ENCODE measurements at places on chromosomes 12 and 14.

GRCh38 chr12:95790033-95790916 lies at the start of gene NTN4:
NTN4 (minus strand) TSS chr12:95790764; CDS start chr12:95790309, 455 bp downstream.
- peak; percentile 24 for DNase-seq

- DNase-seq, result no peak
Observed at GRCh38 chr12:102548543-102548942, 68.2 kb upstream of the IGF1 start.

DNA sequence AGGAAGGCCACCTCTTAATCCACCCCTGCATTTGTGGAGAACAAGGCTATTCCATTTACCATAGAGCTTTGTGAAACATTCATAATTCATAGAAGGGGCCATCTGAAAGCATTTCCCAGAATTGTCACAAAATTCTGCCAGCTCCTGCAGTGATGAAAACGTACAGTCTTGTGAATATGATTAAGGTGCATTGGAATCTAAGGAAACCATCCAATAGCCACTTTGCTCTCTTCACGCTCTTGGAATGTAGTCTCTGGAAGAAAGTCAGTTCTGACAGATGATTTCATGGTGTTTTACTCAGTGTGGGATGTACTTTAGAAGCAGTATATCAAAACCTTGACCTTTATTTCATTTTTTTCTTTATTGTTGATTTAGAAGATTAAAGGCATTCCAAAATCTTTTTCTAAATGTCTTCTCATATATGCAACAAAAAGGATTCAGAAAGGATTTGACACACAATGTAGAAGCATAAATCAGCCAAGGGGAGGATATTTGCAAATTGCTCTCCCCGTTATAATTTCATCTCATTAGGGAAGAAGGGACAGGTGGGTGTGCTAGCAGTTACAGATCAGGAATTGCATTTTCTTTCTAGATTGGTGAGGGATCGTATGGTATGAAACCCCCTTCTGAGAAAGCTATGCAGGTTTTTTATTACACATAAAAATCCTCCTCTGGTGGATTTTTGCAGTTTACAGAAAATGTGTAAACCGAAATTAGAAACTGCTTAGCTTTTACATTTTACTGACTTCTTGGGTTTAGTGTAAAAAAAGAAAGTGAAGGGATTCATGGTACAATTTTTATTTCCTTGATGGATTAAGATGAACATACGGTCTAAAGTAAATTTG lies 390.2 kb downstream of the LRIG3 start:
- DNase-seq, result peak; percentile 97

DNA sequence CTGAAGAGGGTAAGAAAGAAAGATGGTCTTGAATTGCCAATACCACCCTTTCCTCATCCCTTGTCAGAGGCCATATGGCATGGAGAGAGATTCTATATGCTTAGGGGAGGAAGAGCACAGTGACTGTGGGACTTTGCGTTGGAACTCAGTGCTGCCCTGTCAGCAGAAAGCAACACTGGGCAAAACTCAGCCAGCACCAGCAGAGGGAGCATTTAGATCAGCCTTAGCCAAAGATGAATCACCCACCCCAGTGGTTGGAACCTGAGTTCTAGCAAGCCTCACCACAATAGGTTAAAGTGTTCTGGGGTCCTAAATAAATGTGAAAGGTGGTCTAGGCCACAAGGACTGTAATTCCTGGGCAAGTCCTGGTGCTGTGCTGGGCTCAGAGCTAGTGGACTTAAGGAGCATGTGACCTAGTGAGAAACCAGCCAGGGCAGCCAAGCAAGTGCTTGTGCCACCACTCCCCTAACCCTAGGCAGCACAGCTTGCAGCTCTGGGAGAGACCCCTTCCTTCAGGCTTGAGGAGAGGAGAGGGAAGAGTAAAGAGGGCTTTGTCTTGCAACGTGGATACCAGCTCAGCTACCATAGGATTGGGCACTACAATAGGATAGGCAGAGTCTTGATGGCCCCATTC lies 11.4 kb upstream of the BCAT1 start:
- peak; percentile 72 for DNase-seq

DNA sequence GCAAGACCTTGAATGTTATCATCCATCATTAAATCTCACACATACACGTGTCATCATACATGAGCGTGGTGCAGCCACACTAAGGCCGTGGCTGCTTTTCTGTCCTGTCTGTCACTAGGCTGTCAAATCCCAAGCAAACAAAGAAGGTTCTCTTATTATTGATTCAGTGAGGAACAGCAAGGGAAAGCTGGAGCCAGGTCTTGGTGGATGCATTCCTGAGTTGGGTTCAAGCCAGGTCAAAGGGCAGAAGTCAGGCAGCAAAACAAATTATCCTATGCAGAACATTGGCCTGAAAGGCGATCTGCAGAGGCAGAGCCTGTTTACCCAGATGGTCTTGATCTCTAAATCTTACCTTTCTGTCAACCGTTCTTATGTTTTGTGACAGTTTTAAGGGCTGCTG lies 252.3 kb downstream of the NEDD1 start:
- no peak for DNase-seq

GRCh38 chr12:72272091-72272661 lies at the start of gene TRHDE:
TRHDE (plus strand) TSS chr12:72272370; CDS start chr12:72272644, 274 bp downstream.
- DNase-seq, result peak; percentile 60

GRCh38 chr14:36014236-36014635 lies 162.3 kb downstream of the PTCSC3 start:
- DNase-seq, result no peak

GRCh38 chr12:124651516-124652273 lies 84.3 kb upstream of the NCOR2 start:
- DNase-seq, result no peak

DNA sequence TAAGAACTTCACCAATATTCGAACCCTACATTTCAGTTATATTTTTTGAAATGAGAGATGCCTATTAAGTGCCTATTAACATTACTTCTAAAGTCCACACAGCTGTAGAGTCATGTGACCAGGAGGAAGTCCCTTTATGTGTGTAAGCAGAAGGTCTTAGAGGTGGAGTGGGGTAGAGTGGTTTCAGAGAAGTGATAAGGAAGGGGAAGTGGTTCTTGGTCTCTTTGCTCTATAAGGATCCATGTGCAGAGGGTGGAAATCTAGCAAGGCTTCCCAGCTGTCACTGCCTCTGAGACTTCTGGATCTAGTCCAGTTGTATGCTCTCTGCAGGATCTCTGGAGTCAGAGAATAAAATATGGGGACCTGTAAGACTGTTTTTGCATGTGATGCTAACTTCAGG lies 673.9 kb downstream of the FLRT2 start:
- no peak for DNase-seq

- no peak for DNase-seq
Observed at GRCh38 chr12:120725151-120725658, 421 bp upstream of the ACADS start.

DNA sequence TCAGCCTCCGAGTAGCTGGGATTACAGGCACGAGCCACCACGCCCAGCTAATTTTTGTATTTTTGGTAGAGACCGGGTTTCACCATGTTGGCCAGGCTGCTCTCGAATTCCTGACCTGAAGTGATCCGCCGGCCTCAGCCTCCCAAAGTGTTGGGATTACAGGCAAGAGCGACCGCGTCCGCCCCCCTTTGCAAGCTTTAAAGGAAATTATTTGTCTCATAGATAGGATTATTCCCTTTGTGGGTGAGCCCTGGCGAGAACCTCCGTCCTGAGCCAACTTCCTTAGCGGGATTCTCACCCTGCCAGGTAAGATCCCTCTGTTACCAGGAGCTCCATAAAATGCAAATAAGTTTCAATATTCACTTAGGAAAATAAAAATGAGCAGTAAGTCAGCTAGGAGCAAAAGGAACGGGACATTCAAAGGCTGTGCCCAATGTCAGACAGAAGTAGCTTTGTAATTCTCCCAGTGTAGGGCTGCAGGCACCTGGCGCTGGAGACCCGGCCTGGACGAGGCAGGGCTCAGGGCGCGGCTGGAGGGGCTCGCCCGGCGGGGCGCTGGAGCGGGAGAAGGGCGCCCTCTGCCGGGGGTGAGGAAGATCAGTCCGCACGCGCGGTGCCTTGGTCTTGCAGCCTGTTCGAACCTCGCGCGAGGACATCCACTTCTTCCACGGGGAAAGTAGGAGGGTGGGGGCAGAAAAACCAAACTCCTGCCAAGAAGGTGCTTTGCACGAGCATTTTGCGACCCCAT lies 47.2 kb upstream of the PLXNC1 start:
- peak; percentile 58 for DNase-seq

DNA sequence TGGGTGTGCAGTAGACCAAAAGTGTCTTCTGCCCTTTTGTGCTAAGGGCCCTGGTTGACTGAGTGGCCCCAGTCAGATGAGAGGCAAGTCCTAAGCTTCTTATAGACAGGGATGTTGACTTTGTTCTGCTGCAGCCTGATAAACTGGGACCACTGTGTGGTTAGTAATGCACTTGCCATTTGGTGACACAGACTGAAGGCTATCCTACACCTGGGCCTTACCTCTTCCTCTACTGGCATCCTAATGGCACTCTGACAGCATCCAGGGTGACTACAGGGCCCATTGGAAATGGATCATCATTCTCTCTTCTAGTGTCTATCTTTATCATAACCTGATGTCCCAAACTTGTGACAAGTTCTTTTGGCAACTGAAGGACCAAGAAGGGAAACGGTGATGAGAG lies 3.3 kb downstream of the SDR39U1 start:
- no peak for DNase-seq

GRCh38 chr12:122860854-122861586 lies 25.8 kb downstream of the HIP1R start:
- no peak for DNase-seq

DNA sequence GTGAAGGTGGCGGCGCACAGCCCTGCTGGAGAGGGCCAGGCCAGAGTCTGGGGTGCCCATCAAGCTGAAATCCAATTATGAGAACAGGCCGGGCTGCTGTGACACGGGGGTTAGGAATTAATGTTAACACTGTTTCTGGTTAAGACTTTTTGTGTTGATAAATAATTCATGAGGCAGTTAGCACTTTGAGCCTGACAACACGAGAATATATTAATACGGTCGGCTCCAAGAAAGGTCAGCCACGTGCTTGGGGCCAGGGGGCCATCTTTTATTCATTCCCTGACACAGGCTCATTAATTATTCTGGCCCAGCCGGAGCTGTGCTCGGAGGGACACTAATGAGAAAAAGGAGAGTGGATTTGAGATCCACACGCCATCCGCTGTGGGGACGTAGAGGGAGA lies 45.1 kb downstream of the FBRSL1 start:
- no peak for DNase-seq

DNA sequence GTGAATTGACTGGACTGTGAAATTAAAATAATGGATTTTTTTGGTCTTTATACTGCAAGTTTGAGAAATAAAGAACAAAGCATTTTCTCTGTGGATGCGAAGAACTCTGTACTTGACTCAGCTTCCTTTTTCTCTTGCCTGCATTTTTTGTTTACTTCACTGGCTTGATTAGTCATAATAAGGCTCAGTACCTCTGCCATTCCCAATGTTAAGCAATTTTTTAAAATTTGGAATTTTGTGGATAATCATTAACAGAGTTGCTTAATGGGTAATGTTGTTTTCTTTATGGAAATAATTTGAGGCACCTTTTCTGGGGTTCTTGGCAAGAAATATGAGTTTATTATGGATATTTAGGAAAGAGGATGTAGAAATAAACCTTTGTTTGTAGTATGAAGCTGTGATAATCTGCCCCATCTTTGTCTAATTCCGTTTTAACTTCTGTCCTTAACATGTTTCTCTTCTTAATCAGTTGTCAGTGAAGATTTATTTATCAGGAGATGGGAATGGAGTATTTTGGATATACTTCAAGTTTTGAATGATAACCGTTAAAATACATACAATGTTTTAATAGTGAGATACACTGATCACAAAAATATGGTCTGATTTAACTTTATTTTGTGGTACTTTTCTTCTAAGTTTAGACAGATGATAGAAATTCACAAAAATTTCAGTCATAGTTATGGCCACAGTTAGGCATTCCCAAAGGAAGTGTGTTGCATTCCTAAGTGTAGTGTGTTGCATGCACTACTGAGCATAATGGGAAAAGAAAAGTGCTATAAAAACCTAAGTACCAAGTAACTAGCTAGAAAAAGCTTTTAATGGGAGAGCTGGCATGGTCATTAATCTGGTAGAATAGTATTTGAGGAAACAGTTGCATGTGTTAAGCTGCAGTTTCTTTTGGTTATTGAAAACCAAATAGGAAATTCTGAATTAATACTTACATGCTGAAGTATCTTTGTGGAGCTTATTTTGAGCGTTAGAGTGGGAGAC lies 27.7 kb downstream of the WNK1 start:
- DNase-seq, result peak; percentile 74

DNA sequence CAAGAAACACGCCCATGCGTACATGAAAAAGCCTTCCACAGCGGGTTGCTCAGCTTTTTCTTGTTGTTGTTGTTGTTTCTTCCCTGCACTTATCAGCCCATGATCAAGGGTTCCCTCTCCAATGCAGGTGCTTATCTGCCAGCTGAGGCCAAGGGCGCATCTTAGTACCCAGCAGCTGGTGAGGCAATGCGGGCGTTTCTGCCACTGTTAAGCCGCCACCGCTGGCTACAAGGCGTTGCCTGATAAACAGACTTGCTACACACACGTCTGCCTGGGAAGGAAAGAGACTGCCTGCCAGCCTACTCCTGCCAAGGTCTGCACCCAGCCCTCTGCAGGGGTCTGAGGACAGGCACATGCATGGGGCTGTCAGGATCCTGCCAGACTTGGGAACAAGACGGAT lies 345.9 kb downstream of the BCL11B start:
- no peak for DNase-seq

GRCh38 chr12:29398495-29398894 lies 17.5 kb upstream of the ERGIC2 start:
- DNase-seq, result no peak

GRCh38 chr14:66284346-66284745 lies 201.8 kb upstream of the CCDC196 start:
- peak; percentile 0 for DNase-seq

DNA sequence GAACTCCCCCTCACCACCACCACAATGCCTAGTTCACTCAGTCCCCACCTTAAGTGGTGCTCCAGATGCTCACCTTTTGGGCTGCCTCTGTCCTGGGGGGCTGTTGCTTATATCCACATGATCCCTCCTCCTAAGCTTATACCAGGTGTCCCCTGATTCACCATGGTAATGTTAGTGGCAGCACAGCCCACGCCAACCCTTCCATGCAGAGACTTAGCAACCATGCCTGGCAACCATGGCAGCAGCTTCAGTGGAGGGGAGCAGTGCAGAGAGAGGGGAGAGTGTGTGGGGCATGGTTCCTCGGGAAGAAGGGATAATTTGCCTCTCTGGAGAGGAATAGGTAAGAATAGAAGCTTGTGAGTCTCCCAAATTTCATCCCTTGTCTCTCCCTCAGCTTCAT lies 1.2 kb upstream of the DDN start:
- no peak for DNase-seq
